Fibroblast of skin of left quadriceps (primary cell): ENCODE measurements at places on chromosomes 11 and 22.

DNA sequence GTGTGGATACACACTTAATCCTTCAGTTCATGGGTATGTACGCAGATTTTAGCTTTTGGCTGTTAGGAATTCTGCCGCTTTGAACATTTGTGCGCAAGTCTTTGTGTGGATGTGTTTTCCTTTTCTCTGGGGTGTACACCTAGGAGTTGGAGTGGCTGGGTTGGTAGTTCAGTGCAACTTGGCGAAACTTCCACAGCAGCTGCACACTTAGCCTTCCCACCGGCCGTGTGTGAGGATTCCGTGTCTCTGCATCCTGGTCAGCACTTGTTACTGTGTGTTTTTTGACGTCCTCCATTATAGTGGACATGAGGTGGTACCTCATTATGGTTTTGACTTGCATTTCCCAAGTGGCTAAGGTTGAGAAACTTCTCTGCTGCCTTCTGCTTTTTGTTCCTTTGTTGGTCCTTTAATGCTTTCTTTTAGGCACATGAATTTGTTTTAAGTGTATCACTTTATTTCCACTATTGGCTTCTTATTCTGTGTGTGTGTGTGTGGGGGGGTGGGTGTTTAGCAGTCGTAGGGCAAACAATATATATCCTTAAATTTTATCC, 72.1 kb upstream of the SLC25A18 start:
- no peak for DNase-seq

DNA sequence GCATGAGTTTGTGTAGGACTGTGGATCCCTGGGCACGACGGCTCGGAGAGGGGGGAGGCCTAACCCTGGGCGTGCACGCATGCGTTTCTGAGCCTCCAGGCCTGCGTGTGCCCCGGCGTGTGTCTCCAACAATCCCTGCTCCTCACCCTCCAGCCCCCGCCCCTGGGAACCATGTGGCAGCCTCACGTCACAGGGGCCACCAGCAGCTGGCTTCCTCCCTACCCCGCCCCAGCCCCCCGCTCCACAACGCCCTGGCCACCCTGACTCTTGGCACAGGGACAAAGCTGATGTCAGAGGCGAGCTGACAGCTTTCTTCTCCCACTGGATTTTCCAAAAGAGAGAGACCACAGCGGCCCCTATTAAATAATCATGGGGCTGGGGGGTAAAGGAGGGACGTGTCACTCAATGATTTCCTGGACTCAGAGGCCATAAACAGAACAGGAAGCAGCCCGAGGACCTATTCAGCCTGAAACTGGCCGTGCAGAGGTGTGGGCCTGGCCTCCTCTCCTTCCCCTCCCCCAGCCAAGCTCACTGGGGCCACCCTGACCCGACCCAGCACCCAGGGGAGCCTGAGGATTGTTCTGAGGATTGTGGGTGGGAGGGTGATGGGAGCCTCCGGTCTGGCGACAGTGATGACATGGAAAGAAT, 6.8 kb upstream of the LIF start:
- peak; percentile 31 for DNase-seq

- DNase-seq, result no peak
Measured at GRCh38 chr11:6703247-6704063, 20.3 kb upstream of the MRPL17 start.

GRCh38 chr22:36301851-36302250, 48.9 kb downstream of the APOL1 start:
- DNase-seq, result peak; percentile 61

DNA sequence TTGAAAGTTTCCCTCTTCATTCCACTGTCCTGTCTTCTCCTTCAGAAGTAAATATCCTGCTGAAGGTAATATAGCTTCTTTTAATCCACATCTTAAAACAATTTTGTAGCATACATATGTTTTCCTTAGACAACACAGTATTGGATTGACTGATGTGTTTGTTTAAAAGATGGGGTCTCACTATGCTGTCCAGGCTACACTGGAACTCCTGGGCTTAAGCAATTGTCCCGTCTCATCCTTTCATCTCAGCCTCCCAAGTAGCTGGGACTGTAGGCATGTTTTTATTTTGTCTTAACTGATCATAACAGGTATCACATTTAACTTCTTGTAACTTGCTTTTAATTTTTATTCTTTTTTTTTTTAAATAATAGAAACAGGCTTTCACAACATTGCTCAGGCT, 55.9 kb downstream of the MRTFA start:
- no peak for DNase-seq

DNA sequence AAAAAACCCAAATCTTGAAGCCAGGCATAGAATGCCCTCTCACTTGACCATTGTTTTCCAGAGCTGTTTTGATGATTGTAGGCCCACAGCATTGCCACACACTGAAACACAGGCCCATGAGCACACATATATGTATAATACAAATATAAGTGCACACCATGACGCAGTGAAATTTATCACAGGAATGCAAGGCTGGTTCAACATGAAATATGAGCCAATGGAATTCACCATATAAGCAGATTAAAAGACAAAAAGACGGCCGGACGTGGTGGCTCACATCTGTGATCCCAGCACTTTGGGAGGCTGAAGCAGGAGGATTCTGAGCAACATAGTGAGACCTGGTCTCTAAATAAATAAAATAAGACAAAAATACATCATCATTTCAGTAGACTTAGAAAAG, 9.4 kb upstream of the RNH1 start:
- no peak for DNase-seq

DNA sequence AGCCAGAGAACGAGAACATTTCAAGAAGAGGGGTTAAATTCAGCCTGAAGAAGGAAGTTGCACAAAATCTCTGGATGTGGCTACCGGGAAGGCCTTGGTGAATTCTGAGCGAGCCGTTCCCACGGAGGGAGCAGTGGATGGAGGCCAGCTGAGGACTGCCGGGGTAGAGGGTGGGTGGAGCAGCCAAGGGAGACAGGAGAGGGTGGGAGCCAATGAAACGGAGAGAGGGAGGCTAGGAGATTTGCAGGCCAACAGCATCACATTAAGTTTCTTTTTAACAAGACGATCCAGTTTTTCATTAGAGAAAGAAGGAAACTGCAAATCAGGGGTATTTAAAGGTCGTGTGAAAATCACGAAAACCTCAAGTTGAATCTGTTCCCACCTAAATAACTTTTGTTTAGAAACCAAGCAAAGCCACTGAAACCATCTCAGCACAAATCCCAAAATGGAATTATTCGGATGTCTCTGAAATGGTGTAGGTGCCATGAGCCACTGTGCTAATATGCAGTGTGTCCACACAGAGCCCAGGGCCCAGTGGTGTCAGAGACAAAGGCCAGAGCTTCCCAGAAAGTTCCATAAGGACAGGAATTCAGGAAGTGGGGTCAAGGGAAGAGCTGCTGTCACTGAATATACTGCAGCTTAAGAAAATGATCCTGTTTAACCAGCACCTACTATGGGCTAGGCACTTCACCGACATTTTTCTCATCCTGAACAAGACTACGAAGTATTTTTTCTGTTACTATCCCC, 59.7 kb upstream of the SLC35C1 start:
- DNase-seq, result no peak

- no peak for DNase-seq
Measured at GRCh38 chr11:7775689-7776088, 21.1 kb downstream of the OR5P2 start.

GRCh38 chr11:72951888-72952287, 137.7 kb downstream of the ATG16L2 start:
- DNase-seq, result no peak

GRCh38 chr22:38655519-38656255, 505 bp downstream of the FAM227A start:
- peak; percentile 14 for DNase-seq

DNA sequence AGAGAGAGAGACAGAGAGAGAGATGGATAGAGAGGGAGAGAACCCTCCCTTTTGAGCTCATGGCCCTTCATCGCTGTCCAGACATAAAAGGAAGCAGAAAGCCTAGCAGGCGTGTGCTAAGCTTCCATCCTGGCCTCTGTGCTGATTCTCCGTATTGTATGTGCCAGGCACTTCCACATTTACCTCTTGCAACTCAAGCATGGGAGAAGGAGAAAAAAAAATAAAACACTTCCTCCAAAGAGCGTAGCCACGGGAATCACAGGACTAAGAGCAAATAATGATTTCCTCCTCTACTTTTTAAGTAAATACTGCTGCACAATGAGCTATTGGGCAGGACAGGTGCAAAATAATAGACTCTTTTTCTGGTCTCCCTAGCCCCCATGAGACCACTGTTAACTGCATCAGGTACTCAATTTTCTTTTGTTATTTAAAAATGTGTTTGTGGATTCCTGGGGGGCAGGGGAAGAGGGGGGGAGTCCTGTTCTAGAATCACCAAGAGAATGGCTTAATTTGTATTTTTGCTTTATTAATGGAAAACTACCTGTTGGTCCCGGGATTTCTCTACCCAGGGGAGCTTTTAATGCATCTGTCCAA, 154.3 kb downstream of the NXPE2 start:
- DNase-seq, result no peak
